ENCODE measurements at places on chromosomes 12 and 14.

DNA sequence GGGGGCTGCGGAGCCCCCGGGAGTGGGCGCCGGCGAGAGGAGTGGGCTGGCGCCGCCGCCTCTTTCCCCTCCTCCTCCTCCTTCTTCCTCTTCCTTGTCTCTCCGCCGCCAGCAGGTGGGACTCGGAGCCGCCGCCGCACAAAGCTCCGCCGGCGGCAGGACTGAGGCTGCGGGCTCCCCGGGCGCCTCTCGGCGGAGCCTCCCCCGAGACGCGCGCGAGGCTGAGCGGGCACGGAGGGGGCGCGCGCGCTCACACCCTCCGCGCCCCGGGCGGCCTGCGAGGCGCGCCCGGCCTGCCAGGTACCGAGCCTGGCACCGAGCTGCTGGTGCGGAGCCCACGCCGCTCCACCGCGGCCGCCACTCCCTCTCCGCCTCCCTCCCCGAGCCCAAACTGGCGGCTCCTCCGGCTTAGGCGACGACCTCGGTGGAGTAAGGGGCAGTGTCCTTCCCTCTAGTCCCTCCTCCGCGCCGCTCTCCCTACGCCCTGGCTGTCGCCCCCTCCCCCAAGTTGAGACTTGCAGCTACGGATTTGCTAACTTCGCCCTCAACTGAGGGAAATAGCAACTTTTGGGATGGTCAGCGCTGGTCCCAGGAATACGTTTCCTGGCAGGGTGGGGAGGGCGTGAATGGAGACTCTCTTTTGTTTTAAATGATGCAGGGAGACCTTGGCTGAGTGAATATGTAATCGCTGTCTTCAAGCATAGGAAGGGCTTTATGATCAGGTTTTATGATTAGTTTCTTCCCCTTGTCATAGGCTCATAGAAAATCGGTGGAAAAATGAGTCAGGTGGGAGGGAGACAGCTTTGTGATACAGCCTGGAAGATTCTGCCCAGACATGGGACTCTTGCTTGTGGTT is 199.5 kb upstream of the CAND1 start:
- DNase-seq, result peak; percentile 41

DNA sequence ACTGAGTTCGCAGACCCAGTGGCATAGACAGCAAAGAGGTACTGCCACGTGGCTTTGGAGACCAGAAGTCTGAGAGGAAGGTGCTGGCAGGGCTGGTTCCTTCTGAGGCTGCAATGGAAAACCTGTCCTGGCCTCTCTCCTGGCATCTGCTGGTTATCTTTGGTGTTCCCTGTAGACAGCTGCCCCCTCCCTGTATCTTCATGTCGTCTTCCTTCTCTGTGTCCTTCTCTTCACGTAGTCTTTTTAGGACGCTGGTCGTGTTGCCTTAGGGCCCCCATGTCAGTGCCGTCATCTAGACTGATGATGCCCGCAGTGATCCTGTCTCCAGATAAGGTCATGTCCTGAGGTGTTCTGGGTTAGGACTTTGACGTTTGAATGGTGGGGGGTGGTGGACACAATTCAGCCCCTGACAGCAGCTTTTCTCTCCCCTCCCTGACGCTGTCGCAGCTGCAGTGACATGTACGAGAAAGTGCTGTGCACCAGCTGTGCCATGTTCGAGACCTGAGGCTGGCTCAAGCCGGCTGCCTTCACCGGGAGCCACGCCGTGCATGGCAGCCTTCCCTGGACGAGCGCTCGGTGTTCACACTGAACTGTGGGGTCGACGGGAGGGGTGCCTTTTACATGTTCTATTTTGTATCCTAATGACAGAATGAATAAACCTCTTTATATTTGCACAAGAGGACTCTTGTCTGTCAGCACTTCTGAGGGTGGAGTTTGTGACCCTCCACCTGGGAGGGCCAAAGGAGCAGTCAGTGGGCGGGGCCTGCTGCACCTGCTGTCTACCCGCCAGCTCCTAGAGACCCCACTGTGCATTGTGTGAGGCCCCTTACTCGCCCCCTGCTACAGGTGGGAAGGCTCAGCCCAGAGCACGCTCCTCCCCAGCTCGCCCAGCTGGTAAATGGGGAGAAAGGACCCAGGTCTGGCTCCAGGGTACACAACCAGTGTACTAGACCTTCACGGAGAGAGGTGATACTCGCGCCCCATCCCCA is 6.3 kb downstream of the SIVA1 start:
- no peak for DNase-seq

DNA sequence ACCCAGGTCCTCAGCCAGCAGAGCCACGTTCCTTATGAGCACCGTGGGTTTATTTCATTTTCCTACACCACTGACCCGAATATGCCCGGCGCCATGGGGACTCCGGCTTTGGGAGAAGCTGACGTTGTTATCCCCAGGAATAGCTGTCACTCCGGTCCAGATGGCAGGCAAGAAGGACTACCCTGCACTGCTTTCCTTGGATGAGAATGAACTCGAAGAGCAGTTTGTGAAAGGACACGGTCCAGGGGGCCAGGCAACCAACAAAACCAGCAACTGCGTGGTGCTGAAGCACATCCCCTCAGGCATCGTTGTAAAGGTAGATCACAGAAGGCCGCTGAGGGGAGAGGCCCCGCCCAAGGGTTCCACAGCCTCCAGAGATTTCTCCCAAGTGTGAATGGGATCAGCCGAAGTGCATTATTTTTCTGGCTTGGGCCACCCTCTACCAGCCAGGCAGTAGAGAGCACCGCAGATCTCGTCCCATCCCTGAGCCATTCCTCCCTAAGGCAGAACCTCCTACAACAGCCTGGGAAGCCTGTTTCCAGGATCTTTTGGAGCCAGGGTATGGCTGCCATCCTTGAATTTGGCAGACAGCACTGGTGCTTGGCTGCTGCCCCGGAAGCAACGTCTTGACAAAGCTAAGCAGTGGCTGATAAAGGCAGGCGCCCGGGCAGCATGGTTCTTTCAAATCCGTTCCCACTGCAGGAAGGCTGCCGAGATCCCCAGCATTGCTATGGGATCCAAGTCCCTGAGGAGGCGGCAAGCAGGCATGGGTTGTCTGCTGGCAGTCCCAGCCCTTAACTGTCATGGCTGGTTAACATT is 17.8 kb downstream of the CDK2AP1 start:
- DNase-seq, result no peak

GRCh38 chr12:88553941-88554658 is 26.2 kb downstream of the KITLG start:
- DNase-seq, result no peak

- DNase-seq, result peak; percentile 72
Measured at GRCh38 chr14:104882325-104882973, 17.4 kb downstream of the CEP170B start.

DNA sequence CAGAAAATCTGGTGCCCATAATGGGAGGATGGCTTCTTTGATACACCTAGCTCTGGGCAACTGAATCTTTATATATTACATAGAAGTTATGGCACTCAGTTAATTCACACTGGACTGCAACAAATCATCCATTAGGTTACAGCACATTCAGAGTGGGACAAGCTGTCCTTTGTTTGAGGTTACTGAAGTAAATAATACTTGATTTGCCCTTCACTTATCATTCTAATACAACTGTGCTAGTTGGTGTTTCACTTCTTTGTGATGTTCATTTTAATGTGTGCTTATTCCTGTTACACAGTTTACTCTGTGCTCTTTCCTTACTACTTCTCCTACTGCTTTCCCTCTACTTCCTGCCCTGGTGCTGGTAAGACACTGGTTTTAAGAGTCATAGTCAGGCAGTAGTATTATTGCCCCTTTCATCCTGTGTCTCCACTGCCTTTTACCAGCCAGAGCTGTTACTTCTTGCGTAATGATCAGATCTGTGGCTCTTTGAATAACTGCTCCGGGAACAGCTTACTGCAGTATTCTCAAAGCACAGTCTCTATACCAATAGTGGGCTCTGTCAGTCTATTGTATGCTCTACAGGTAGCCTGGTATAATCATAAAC is 36.4 kb upstream of the GXYLT1 start:
- DNase-seq, result no peak

GRCh38 chr12:19451196-19451595 is 11.9 kb downstream of the AEBP2 start:
- DNase-seq, result no peak

DNA sequence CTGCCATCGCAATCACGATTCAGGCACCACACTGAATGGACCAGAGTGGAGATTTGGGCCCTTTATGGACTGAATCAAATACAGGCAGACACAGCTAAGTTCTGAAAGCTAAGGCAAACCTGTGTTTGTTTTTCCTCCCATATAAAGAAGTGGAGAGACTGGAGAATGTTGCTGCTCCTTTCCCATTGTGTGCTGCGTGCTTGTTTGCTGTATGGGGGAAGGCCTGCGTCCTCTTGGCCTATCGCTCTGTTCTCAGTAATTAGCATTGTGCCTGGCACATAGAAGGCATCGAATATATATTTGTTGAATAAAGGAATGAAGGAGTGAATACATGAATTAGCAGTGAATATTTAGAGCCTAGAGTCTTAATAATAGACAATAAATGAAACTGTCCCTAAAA is 12.4 kb downstream of the ST8SIA1 start:
- DNase-seq, result no peak

GRCh38 chr12:106975993-106976658 is 10.8 kb downstream of the MTERF2 start:
- no peak for DNase-seq

- no peak for DNase-seq
Measured at GRCh38 chr12:63935361-63935760, 90.9 kb downstream of the SRGAP1 start.

- no peak for DNase-seq
Measured at GRCh38 chr12:52831251-52831650, 2.9 kb downstream of the KRT79 start.

DNA sequence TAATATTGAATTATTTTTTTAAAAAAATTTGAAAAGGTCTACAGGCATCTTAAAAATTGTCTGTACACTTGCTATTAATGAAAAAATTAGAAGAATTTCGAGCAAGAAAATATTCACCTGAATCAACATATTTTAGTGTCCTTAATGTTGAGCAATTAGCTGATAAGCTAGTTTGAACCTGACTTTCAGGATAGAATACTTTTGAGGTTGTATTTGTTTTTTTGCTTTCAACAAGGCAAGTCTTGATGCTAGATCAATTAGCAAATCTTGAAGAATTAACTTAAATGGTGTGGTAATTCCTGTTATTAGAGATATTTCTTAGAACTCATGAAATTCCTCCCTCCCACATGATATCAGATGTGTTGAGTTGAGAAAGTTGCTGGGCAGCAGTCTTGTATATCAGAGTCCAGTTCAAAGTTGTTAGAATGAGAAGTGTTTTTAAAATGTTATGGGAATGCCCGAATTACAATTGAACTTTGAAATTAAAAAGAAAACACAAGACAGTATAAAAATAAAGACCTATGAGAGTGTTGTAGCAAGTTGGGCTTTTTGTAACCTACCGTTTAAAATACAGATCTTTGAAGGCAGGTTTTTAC is 119.2 kb downstream of the TRMT5 start:
- no peak for DNase-seq

GRCh38 chr12:52023182-52023975 is 16.6 kb downstream of the TAMALIN start:
- DNase-seq, result peak; percentile 96

- no peak for DNase-seq
Measured at GRCh38 chr12:52214421-52214802, 18.6 kb upstream of the KRT7 start.

GRCh38 chr12:75581515-75581914 is 70.1 kb upstream of the KRR1 start:
- DNase-seq, result no peak

GRCh38 chr12:46271863-46272262 is 3.0 kb upstream of the SLC38A1 start:
- DNase-seq, result no peak

DNA sequence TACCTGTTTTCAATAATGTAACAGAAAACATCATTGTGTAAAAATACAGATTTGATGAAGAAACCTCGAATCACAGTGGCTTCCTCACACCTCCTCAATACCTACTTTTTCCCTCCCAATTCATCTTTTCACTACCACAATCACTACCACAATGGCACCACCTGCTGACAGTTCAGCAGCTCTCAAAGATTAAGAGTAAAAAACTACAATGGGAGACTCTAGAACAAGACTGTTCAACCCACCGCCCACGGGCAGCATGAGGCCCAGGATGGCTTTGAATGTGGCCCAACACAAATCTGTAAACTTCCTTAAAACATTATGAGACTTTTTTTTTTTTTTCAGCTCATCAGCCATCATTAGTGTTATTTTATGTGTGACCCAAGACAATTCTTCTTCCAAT is 15.2 kb downstream of the MED6 start:
- DNase-seq, result no peak

- DNase-seq, result no peak
Measured at GRCh38 chr12:55972042-55972441, 1.8 kb upstream of the RAB5B start.

DNA sequence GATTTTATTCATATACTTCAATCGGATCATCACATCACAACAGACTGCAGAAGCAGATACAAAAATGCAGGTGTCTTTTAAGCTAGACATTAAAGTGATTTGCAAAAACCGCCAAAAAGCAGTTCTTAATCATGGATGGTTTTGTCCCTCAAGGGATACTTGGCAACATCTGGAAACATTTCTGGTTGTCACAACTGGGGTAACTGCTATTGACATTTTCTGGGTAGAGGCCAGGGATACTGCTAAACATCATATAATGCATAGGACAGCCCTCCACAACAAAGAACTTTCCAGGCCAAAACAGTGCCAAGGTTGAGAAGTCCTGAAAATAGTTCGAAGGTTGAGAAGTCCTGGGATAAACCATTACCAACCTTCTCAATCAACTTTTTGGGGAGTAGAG is 101.8 kb upstream of the BBS10 start:
- no peak for DNase-seq

- DNase-seq, result no peak
Measured at GRCh38 chr12:2250797-2251196, 198.0 kb downstream of the CACNA1C start.

GRCh38 chr14:61812347-61813095 is 50.3 kb downstream of the SNAPC1 start:
- peak; percentile 44 for DNase-seq

- DNase-seq, result no peak
Measured at GRCh38 chr14:105309371-105309770, 5.2 kb upstream of the PACS2 start.

DNA sequence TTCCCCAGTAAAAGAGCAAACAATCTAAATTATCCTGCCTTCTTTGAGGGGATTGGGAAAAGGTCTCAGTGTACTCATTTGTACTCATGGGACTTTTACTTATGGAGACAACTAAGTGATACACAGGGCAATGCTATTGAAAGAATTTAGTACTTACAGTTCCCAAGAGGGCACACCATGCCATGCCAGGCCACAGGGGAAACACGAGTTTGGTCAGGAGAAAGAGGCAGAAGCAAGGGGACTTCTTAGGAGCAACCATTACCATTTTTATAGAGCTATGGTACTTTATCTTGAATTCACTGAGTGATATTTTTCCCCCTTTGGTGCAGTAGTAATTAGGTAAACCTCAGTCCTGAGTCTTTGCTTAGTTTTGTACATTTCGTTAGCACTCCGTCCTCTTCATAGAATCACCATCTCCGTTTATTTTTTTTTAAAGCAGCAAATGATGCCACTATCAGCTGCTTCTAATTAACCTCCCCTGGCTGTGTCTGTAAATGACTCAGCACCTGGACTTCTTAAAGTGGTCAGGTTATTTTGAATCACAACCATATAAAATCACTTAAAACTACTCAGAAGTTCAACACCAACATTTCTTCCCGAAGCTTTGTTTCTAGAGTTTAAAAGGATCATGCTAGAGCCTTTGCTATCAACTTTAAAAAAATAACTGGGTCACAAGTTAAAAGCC is 5.9 kb upstream of the WASHC3 start:
- DNase-seq, result no peak
